ENCODE measurements at places on chromosomes 6 and 20.

DNA sequence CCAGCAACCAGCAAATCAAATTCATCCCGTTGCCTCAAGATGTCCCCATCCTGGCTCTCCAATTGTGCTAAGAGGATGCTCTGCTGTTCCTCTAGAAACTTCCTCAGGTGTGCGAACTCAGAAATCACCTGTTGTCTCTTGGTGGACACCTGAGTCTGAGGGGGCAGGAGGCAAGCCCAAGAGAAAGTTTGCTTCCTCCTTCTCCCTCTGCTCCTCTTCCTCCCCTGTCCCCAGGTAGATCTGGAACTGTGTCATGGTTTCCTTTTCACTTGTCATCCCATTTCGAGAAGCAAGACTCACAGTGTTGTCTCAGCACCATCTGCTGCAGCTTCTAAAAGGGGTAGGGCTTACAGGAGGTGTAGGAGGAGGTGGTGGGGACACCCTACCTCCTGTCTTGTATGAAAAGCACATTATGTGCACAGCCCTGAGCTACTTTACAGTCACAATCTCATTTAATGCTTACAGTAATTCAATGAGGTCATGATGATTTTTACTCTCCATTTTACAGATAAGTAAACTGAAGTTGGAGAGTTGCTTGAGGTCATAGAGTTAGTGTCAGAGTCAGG is 2.5 kb downstream of the TRIM10 start:
- no peak for DNase-seq

- no peak for DNase-seq
Measured at GRCh38 chr6:139642346-139642745, 267.9 kb upstream of the CITED2 start.

GRCh38 chr6:163438940-163439335 is 24.4 kb downstream of the QKI start:
- no peak for DNase-seq

DNA sequence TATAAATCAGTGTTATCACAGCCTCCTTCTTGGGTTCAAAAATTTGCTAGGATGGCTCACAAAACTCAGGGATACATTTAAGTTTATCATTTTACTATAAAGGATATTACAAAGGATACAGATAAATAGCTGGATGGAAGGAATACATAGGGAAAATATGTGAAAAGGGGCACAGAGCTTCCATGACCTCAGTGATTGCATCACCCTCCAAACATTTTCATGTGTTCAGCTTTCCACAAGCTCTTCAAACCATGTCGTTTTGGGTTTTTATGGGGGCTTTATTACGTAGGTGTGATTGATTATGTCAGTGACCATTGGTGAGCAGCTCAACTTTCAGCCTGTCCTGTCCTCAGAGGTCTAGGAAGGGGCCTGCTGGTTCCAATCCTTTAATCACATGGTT is 68.0 kb downstream of the CYB5R4 start:
- no peak for DNase-seq

GRCh38 chr20:46651091-46651962 is at the start of gene SLC13A3:
Gene SLC13A3, minus strand, starts transcription at chr20:46651459. Its CDS starts 38 bp downstream, at chr20:46651421.
- DNase-seq, result no peak

DNA sequence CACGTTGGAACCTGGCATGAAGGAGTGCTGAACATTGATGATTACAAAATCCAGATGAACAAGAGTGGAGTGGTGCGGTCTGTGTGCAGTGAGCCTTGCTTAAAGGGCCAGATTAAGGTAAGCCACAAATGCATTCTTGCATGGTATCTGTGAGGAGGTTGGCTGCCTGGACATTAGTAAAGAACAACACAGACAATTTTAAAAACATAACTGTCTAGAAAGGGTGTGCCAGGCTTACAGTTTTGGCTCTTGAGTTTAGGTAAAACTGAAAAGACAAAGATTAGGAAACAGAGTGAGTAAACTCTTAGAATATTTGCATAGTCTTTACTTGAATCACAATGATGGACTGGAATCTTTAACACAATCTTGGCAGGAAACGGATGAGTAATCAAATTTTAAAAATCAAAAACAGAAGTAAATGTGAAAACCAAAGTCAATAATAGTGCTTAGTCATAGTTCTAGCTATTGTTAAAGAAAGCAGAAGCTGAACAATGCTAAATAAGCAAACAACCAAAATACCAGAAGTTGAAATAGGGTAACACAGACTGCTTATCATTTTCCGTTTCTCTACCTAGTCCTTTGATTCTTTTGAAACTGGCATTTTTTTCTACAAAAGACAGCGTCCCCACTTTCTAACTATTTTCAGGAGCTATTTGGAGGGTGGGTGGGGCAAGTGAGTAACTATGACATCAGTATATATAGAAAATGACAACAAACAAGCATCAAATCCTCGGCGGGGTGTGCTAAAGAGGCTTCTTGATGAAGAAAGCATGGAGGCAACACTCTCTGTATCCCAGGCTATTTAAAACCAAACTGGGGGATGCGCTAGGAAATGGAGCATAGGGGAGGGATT is 185.8 kb upstream of the RAB32 start:
- no peak for DNase-seq

Measured in T1000 (cell line).